ENCODE measurements at places on chromosomes 2 and 18.

GRCh38 chr2:118047380-118047826 lies 33.5 kb upstream of the CCDC93 start:
- no peak for DNase-seq

- no peak for DNase-seq
Measured at GRCh38 chr2:226983895-226984749, 148.3 kb downstream of the RHBDD1 start.

- DNase-seq: no peak
Measured at GRCh38 chr2:31083234-31083993, 54.8 kb downstream of the GALNT14 start.

- DNase-seq: peak; percentile 25
Measured at GRCh38 chr2:157628477-157629415, at the start of gene ACVR1C. Gene ACVR1C (minus strand): TSS chr2:157628864. CDS start chr2:157628644, 220 bp downstream.

DNA sequence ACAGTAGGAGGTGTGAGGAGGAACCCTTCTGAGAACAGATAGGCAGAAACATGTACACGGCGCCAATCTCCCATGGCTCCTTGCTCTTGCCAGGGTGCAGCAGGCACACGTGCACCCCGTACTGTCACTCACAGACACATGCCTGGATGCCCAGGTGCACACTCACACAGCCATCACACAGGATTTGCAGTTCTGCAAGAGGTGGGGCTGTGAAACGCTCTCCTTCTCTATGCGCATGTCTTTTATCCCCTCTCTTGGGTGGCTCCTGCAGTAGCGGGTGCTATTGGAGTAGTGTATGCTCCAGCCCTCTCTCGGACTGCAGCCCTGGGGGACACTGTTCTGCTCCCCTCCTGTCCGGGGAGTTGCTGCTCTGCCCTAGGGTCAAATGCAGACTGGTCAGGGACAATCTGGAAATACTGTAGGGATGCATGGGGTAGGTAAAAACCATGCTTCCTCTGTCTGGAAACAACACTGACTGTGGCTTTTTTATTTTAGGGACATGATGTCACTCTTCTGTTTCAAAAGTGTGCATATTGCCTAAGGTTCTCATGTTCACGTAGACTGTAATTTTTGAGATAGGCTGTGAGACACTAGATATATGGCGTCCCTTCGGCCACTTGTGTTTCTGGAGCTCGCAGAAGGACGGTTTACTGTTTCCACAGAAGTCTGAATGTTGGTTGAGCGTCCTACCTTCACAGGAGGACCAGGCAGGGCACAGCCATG lies 118.5 kb downstream of the PRKCE start:
- DNase-seq: no peak

- DNase-seq: no peak
Measured at GRCh38 chr2:74536166-74536950, 6.6 kb downstream of the HTRA2 start.

- DNase-seq: no peak
Measured at GRCh38 chr2:73092146-73092783, 20.5 kb downstream of the RAB11FIP5 start.

DNA sequence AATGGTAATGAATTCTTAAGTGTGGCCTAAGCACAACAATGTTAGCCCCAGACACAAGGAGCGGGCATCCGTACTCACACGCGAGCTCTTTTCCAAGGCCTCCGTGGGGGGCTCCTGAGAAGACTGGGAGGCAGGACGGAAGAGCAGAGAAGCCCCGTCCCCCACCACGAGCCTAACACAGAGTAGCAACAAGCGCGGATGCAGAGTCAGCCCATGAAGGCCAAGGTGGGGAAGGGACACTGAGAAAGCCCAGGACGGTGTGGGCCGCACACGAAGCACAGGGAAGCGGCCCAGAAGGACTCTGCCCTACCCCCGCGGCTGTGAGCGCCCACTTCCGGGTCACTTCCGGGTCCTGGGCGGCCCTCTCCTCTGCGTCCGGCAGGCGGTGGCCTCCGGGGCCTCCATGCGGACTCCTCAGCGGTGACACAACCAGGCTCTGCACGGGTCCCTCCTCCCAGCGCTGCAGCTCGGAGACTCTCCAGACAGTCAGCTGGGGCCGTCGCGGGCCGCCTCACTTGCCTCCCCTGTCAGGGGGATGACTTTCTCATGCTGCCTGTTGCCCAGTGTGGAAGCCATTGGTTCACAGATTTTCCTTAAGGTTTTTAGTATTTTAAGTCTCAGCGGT lies 151.5 kb downstream of the MTCL1 start:
- no peak for DNase-seq

DNA sequence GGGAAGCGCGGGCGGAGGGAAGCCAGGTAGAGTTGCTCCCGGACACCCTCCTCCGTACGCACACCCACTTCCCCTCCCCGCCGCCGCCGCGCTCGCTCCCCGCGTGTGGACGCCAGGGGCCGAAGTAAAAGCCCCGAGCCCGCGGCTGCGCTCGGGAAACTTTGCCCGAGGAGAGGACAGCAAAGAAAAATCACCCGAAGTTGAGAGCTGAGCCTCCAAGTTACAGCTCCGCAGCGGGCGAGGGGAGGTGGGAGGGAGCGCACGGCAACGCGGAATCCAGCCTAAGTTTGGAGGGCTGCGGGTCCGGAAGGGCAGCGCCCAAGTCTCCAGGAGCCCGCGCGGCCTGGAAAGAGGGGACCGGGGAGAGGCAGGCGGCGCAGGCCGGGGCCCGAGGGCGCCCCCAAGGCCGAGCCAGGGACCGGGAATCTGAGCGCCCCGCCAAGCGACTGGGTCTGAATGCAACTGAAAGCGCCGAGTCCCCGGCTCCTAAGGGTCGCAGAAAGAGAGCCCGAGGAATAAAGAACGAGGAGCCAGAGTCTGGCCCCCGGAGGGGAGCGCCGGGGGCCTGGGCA lies 706 bp upstream of the BCL11A start:
- no peak for DNase-seq

DNA sequence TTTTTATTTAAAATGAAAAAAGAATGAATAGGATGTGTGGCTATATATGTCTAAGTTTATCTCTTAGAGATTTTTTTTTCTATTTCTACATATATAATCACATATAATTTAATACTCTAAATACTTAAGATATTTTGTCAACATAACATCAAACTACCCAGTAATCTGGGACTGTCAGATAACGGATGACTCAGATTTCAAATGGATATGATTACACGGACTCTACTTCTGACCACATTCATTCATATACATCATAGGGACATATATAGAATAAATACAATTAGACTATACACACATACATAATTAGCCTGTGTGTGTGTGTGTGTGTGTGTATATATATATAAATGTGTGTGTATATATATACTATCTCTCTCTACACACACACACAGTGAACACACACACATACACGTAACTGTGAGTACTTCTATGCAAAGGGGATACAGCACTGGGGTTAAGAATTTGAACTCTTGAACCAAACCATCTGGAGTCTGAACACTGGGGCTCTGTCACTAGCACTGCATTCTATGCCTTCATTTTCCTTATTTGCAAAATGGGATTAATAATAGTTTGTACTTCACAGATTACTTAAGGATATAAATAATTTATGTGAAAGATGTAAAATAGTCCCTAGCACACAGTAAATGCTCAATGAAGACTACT lies 59.5 kb downstream of the CHN1 start:
- no peak for DNase-seq

GRCh38 chr2:65204461-65205210 lies 23.0 kb upstream of the ACTR2 start:
- no peak for DNase-seq

GRCh38 chr2:194491409-194492115 lies 1165.5 kb upstream of the SLC39A10 start:
- DNase-seq: no peak

GRCh38 chr2:23449413-23449812 lies 64.4 kb downstream of the KLHL29 start:
- no peak for DNase-seq

GRCh38 chr18:51726614-51727013 lies 529.1 kb upstream of the MEX3C start:
- no peak for DNase-seq

DNA sequence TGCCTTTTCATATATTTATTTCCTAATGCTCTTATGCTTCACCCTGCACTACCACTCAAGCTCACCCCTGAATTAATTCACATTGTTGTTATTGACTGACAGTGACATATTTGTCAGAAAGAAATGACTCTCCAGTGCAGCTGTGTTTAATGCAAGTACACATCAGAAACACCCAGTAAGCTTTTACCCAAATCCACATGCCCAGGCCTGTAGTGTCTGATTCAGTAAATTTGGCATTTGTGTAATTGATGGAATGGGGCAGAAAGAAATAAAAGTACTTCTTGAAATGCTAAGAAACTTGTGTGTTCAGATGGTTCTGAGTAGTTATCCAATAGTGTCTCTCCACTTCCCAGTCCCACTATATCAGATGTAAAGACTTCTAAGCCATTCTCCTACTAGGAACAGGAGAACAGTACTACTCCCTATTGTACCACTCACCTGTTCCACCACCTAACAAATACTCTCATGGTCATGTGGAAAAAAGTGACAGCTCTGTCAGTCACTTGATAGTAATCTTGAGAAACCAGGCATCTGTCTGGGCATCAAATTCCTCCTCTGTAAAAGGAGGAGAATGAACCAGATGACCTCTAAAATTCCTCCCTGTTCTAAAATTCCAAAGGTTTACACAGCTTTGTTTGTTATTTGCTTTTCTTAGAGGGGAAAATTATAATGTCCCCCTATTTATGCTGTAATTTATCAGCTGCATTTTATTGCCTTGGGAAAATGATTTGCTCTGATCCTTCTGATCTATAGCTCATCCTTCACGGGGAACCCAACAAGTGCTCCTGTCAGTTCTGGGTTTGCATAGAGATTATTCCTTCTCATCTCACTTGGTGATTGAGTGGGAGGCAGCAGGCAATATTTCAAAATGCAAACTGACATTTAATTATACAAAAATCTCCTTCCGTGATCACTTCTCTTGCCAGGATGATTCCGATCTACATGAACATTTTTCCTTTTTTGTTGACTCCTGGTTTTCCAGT lies 70.9 kb downstream of the ZNF385B start:
- DNase-seq: no peak

DNA sequence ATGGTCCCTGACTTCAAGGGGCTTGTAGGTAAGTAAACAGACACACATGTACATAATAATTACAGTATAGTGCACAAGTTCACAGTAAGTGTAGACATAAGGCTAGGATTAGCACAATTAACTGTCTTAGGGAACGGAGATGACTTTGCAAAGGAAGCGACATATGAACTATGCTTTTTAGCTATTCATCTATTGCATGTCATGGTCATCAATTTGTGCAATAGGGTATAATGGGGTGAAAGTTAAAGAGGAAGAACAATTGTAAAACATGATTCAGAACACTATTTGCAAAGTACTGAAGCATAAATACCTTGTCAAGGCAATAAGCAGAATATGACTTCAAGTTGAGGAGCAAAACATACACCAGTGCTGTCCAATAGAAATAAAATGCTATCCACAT lies 112.3 kb upstream of the SLC8A1 start:
- DNase-seq: no peak

DNA sequence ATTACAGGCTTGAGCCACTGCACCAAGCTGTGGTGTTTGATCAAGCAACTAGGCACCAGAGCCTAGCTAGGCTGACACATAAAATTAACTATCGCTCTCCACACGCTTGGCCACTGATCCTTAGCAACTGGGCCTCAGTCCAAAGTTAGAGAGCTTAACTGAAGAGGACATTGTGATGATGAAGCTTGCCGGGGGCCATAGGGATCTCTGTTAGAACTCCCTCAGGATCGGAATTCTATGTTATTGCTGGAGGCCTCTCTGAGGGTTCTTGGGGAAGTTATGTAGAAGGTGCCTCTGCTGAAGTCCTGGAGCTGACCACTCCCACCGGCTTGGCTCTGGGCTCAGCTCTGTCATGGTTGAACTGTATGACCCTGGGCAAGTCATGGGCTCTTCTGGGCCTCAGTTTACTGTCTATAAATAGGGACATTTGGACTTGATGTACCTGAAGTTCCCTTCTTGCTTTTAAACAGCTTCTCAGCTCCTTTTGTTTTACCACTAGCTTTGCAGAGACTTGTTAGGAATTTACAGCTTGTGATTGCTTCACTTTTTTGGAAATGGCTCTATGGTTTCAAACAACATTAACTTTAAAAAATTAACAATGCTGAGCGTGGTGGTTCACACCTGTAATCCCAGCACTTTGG lies 44.1 kb downstream of the GATA6 start:
- DNase-seq: no peak

GRCh38 chr2:9240745-9241144 lies 34.1 kb downstream of the ASAP2 start:
- no peak for DNase-seq

GRCh38 chr18:62792016-62792415 lies 76.7 kb downstream of the PHLPP1 start:
- no peak for DNase-seq

GRCh38 chr2:113120861-113121260 lies 6.5 kb upstream of the IL1RN start:
- no peak for DNase-seq

GRCh38 chr18:73613706-73614340 lies 533.8 kb downstream of the FBXO15 start:
- no peak for DNase-seq

DNA sequence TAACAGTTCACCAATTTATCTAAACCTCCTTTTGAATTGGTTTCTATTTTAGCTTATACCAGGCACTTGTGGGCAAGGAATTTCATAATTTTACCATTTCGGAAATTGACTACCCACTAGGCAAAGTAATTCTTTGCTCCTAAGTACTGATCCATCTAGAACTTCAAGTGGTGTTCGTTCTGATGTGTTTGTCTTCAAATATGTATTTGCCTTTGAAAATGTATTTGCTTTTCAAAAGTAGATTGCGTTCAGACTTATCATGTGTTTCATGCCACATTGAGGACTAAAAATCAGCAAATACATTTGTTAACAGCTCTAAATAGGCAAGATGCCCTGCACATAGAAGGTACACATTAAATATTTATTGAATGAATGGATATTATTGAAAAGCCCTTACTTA lies 26.7 kb downstream of the IFIH1 start:
- no peak for DNase-seq

- DNase-seq: no peak
Measured at GRCh38 chr2:84817239-84817655, 63.6 kb downstream of the TRABD2A start.

GRCh38 chr18:59810183-59810582 lies 89.6 kb upstream of the PMAIP1 start:
- no peak for DNase-seq

GRCh38 chr2:140508756-140509155 lies 1622.1 kb downstream of the LRP1B start:
- DNase-seq: no peak

DNA sequence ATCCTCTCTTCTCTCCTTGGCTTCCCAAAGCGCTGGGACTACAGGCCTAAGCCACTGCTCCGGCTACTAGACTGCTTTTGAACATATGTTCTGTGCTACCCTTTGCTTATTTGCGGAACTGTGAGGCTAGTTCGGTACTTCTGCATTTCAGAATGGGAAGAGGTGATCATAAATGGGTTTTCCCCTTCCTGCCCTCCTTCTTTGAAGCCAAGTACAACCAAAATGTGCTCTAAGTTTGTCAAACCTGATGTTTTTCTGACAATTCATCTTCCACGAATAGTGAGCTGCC lies 1.7 kb upstream of the ESCO1 start:
- DNase-seq: no peak

All from activated T-cell treated with anti-CD3 and anti-CD28 coated beads for 4 hours (primary cell).